ENCODE measurements at places on chromosomes 5 and 9.

DNA sequence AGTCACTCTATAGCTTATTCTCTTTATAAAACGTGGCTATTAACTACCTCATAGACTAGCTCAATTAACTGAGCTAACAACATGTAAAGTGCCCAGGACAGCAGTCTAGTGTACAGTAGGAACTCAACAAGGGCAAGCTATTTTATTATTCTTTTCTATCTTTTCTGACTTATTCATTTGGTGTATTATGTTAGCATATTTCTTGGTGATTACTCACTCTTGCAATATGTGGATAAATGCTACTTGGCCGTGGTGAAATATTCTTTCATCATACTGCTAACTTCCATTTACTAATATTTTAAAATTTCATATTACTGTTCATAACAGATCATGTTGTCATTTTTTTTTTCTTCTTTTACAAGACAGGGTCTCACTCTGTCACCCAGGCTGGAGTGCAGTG lies 4.9 kb downstream of the SLC25A51 start:
- DNase-seq: peak; percentile 26

GRCh38 chr5:172801179-172801671 lies 30.2 kb upstream of the DUSP1 start:
- DNase-seq: peak; percentile 87

- DNase-seq: no peak
These were observed 77.9 kb downstream of the FBXL7 start for GRCh38 chr5:15577831-15578230.

DNA sequence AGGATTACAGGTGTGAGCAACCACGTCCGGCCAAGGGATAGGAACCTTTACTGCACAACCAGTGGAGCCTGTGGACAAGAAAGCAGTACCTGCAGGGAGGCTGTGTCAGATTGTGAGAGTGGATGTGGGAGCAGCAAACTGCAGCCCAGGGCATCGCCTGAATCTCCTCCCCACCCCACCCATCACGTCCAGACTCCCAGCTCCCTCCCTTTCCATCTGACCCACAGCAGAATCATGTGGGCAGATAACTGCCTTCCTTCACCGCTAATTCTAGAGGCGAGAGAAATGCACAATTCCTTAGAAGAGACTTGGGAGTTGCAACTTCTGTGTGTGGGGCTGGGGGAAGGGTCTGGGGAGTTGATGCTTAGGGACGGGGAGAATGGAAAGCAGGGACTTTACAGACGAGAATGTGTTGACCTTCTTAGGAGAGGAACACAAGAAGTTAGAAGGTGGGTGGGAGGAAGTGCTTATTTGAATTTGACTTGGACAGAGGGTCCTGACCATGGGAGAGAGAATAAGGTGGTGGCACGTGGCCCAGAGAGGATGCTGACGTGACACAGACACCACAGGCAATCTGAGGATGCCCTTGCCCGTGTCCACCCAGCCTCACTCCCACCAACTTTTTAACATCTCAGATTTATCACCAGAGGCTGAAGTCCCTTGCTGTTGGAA lies 4.5 kb upstream of the LCP2 start:
- no peak for DNase-seq

GRCh38 chr5:67643536-67643935 lies 446.9 kb upstream of the CD180 start:
- no peak for DNase-seq
